ENCODE measurements at places on chromosomes 6 and 20.

DNA sequence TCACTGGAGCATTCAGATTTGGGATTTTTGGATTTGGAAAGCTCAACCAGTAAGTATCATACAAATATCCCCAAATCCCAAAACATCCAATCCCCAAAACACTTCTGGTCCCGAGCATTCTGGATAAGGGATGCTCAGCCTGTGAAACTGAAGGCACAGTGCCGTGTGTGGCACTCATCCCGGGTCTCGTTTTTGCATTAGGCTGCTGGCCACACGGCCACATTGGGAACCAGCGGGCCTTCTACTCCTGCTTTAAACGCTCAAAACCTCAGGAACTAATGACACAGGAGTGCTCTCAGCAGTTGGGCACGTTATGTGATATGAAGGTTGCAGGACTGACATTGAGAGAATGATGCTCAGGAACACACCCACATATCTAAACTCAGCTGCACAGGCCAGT lies 35.6 kb downstream of the PSMG4 start:
- no peak for DNase-seq

DNA sequence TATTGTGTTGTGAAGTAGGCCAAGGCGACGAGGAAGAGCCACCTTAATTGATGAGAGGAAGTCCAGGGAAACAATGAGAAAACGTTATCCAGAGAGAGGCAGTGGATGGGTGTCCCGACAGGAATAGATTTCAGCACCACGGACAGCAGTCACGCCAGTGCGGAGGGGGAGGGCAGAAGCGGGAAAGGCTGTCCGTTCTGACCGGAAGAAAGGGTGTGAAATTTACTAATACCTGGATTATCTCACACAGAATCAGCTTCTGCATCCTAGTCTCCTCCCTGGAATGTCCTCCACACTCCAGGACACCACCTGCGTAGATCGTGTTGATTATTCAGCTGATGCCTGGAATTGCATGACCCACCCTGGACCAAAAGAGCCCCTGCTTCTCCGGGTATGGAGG lies 7.4 kb upstream of the BPIFA3 start:
- peak; percentile 7 for DNase-seq

DNA sequence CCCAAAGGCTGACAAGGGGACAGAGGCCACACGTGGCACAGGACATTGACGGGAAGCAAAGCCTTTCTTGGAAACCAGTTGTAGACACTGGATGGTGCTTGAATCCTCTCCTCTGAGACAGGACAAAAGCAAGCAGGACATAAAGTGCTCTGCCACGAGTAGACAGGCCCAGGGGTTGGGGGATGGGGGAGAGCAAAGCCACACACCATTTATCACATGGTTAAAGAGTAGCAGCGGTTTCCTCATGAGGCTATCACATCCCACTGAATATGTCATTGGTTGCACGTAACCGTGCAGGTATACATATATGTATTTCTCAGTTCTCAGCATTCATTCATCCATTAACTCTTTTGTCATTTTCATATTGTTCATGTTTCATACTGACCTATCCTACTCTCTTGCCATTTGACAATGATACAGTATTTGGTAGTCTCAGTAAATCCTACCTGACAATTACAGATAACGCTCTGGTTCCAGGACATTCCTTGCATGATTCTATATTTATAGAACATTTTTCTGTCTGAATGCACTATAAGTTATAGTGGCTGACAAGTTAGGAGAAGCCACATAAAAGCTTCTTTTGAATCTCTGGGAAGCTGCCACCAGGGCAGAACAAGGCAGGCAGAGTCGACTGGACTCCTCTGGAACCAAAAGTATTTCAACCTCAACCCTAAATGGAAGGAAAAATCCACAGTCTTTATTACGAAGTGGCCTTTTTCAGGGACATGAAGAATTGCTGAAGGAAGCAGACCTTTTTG lies 23.5 kb downstream of the METTL24 start:
- no peak for DNase-seq

DNA sequence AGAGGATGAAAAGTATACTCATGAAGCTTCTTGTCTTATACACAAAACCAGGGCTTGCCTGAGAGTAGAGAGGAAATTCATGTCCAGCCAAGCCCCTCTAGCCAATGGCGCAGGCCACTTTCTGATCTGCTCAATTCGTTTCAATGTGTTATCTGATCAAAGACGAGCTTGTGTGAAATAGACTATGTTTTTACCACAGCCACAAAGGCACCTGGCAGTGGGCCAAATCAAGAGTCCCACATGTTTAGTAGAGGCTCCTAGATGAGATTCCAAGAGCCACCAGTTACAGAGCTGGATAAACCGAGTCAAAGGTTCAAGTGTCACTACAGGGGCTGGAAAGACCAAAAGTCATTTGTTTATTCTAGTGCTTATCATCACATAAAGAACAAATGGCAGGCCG lies 34.9 kb downstream of the GPLD1 start:
- DNase-seq: no peak

GRCh38 chr6:68726337-68726736 lies 91.3 kb downstream of the ADGRB3 start:
- no peak for DNase-seq

- DNase-seq: no peak
Observed at GRCh38 chr6:168155821-168156741, 77.1 kb upstream of the FRMD1 start.

- DNase-seq: peak; percentile 81
Observed at GRCh38 chr20:17680836-17681725, 961 bp downstream of the RRBP1 start.

- DNase-seq: no peak
Observed at GRCh38 chr6:6516666-6517458, 71.7 kb upstream of the LY86 start.

DNA sequence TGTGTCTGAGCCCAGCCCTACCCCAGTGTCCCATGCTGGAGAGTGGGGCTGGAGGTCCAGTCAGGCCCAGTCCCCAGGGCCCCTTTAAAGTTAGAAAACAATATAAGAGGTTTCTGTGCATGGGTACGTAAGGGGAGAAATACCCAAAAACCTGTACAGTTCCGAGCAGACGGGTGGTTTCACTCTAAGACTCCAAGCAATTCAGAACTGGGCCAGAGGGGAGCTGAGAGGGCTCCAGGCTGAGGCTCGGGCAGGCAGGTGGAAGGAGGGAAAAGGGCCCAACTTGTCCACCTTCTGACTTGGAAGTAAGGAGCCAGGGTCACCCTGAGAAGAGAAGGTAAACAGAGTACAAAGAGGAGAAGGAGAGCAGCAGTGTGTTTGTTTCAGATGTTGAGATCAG lies 296.0 kb downstream of the CDH4 start:
- DNase-seq: no peak

GRCh38 chr6:36788768-36789167 lies 50.5 kb downstream of the CPNE5 start:
- no peak for DNase-seq

All from CD4-positive, alpha-beta T cell treated with Interleukin-1 beta for 1 hour (primary cell).